ENCODE measurements at places on chromosomes 6 and 20.
A peak's percentile ranks its signal among the peaks of the same experiment; 100 is the strongest.

DNA sequence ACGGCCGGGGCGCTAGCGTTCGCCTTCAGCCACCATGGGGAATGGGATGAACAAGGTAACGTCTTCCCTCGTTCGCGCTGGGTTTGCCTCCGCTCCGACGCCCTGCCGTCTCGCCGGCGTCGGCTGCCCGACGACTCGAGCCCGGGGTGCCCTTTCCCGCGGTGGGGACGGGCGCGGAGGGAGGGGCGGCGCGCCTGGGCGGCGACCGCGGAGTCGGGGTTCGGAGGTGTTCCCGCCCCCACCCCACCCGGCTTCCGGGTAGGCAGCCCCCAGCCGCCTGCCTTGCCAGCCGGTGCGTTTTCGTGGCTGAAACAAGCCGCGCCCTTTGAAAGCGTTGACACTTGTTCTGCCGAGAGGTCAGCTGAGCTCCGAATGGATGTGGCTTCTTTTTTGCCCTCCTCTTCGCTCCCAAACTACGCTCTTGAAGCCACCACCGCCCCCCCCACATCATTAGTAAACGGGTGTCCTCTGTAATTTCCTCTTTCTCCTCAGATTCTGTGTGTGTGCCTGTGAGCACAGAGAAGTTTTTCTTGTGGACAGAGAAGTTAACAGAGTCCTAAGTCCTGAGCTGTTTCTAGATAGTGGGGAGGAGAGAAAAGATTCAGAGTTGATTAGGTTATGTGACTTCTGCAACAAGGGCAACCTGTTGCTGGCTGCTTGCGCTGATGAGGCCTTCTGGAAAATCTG is 362 bp downstream of the DUSP22 start:
- peak; percentile 84 for DNase-seq

DNA sequence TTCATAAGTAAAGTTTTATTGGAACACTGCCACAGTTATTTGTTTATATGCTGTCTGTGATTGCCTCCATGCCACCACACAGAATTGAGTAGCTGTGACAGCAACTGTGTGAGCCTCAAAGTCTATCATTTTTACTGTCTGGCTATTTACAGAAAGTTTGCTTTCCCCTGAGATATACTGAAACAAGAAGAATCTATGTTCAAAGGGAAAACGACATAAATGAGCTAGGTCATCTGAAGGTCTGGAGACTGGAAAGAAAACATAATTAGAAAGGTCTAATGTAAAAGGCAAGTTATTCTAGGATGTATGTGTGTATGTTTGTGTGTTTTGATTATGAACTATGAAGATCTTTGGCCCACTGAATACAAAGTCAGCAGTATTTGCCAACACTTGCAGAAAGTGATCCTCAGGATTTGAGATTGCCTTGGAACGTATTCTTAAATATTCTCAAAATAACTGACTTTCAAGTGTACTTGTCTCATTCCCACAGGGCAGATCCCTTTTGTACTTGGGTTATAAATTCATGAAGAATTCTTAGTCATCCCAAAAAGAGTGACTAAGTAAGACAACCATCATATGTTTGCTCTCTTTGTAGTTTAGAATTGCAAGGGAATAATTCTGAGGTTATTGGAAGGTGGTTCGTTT is 677.7 kb downstream of the DOK5 start:
- DNase-seq: no peak

- no peak for DNase-seq
Observed at GRCh38 chr20:10609276-10609675, 64.5 kb downstream of the JAG1 start.

- no peak for DNase-seq
Observed at GRCh38 chr6:111850295-111850937, 22.8 kb downstream of the FYN start.

DNA sequence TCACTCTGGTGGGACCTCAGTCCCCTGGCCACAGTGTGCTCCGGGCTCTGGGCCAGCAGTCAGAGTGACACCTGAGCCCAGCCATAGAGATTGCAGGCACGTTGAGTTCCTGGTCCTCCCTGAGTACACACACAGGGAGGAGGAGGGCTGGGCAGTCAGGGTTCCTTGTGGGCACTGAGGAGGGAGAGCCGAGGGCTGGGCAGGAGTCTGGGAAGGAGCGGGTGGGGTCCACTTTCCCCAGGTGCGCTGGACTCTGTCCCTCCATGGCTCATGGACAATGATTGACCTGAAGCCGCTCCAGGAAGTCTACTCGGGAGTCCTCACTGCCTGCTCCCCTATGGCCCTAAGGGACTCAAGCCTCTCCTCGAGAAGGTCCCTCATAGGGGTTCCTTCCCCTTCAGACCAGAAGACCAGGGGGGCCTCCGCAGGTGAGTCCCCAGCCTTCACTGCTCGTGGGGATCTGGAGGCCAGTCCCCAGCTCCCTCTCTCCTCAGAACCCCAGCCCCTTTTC is 1.1 kb downstream of the SLC44A4 start:
- no peak for DNase-seq

DNA sequence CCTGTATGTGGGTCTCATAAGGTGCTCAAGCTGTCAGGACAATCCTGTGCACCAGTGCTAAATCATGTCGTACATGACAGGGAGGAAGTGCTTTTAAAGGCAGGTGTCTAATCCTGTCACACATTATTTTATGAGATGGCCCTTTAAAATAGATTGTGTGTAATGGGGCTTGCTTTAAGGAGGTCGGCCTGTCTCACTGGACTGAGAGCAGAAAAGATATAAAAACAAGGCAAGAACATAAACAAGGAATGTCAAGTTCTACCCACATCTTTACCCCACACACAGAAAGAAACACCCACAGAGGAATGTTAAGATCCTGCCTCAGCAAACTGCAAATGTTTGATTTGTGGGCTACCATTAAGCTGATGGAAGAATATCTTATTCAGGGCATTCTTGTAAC is 279.0 kb downstream of the FOXA2 start:
- no peak for DNase-seq

DNA sequence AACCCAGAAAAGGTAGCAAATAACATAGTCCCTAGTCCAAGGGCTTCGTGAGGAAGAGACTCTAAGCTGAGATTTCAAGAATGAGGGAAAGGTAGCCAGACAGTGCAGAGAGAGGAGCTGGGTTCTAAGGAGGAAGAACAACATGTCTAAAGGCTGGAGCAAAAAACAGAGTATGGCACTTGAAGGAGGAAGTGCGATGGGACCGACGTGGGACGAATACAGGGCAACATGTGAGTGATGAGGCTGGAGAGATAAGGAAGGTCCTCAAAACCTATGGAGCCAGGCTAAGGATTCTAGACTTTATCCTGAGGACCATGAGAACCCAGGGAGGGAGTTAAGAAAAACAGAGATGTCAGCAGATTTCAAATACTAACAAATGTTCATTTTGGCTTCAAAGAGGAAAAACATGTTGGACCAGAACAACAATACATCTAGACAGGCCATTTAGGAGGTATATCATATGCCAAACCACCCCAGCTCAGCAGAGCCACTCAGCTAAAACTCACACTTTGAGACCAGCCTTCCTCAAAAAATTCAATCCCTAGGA is 17.5 kb downstream of the ATXN1 start:
- no peak for DNase-seq
